ENCODE measurements at places on chromosomes 7 and 10.

DNA sequence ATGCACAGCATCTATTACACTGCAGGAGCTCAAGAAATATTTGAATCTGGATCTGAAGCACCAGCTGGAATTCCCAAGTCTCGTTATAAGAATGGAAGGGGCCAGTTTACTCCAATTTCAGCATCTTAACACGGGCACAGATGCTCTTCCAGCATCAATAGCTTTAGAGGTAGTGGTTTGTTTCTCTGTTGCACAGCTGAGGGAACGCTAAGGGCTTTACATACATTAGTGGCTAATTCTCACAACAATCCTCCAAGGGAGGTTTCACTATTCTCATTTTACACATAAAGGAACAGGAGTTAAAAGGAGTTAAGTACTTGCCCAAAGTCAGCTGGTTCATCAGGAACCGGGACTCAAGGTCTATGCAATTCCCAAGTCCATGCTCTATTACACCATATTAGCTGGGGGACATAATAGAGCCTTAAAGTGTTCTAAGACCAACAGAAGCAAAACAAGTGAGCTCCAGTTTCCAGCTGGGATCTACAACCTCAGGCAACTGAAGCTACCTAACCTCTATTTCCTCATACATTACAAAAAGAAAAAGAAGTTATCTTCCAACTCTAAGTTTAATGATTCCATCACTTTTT is 9.9 kb downstream of the XPNPEP1 start:
- no peak for DNase-seq

DNA sequence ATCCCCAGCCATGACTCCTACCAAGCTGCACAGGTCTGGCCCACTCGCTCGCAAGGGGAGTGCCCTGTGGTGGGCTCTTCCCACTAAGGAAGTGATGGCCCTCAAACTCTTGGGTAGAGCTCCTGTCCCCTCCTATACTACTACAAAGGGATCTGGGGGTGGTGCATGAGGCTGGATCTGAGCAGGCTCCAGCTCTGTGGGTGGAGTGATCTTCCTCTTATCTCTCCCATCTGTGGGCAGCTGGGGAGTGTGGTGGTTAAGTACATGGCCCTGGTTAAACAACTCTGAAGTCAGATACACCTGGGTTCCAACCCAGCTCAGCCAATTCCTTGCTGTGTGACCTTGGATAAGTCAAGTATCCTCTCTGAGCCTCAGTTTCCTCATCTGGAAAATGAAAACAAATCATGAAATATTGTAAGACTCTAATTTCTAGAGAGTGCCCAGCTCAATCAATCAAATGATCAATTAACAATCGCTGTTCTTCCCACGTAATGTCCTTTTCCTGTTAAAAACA is 17.4 kb downstream of the DDIT4 start:
- no peak for DNase-seq

DNA sequence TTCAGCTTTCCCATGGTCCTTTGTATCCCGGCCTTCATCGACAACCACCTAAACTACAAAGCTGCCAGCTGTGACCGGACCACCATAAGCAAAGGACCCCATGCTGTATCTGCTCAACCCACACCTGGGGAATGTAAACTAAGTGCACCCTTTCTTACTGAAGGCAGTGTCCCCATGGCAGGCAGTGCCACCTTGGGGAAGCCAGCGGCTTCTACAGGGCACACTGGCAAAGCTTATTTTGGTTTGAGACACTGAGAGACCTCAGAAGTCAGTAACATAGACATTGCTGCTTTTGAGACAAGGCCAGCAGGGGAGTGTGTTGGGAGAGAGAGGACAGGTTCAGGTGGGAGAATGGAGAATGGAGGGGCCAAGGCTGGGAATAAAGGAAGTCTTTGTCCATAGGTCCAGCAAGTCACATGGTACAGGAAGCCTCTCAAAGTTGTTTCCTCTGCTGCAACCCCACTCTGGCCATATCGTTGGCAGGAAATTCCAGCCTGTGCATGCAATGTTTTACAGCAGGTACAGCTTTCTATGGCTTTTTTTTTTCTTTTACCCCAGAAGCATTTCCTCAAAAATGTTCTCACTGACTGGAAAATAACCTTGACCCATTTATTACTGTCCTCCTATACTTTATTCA is 85.9 kb upstream of the NPVF start:
- no peak for DNase-seq

DNA sequence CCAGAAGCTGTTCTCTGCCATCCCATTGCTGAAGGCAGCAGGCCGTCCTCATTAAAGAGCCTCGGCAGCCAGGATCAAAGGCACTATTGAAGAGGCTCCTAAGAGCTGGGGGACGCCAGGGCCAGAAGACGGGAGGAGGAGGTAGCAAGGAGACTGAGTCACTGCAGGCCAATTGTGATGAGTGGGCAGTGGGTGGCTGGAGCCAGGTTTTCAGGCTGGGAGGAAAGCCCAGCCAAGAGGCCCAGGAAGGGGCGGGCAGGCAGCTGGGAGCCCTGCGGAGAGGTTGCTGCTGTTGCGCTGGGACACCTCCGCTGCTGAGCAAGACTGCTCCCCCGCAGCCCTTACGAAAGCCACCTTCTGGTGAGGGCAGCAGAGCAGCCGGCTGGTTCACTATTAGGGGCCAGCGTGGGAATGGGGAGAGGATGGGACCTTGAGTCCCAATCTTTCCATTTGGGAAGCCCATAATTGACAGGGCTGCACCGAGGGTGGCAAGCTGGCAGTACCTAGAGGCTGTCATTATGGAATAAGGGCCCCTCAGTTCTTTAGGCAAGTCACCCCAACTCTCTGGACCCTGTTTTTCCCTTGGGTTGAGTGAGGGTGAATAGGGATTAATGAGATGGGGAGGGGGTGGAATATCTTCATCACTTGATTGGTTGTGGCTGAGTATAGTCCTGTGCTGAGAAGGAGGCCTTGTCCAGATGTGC is 48.4 kb downstream of the UNC5B start:
- no peak for DNase-seq

DNA sequence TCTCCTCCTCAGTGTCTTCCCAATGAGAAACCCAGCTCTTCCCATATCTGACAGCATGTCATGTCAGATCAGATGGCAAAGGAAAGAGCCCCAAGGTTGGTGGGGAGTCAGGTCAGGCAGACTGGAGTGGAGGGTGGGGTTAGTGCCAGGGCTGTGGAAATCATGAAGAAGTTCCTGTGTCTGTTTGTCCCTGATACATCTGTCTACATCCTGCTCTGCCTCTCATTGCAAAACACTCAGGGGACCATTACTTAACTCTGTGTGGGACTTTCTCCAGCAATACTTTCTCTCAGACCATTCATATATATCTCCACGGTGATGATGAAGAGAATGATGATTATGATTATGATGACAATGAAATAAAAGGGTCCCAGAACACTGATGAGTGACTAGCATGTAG is 3.3 kb downstream of the PRRT4 start:
- DNase-seq, result no peak
